ENCODE measurements at places on chromosomes 3 and 15. TPM values are rescaled to one million over a fixed set of nuclear protein-coding genes. Genes with fewer than 3 reads are reported as not detected.

Gene GPR62
- total RNA-seq = not detected

Gene WDR93
- total RNA-seq = 0.49 TPM

Gene NR1I2
- not detected for total RNA-seq

Gene ERICH6
- total RNA-seq = 0.41 TPM

Gene CMSS1
- 27.8 TPM for total RNA-seq

Gene RBPMS2
- total RNA-seq = 0.09 TPM

Gene CHRNA5
- total RNA-seq = 1.6 TPM

All from fibroblast of the aortic adventitia (primary cell).